ENCODE measurements at places on chromosomes 11 and 22.

- no peak for DNase-seq
Measured at GRCh38 chr11:110524238-110524637, 94.5 kb downstream of the FDX1 start.

GRCh38 chr11:17985517-17985916 is 27.3 kb downstream of the SERGEF start:
- DNase-seq, result no peak

- no peak for DNase-seq
Measured at GRCh38 chr22:42644422-42645340, 4.3 kb upstream of the ATP5MGL start.

DNA sequence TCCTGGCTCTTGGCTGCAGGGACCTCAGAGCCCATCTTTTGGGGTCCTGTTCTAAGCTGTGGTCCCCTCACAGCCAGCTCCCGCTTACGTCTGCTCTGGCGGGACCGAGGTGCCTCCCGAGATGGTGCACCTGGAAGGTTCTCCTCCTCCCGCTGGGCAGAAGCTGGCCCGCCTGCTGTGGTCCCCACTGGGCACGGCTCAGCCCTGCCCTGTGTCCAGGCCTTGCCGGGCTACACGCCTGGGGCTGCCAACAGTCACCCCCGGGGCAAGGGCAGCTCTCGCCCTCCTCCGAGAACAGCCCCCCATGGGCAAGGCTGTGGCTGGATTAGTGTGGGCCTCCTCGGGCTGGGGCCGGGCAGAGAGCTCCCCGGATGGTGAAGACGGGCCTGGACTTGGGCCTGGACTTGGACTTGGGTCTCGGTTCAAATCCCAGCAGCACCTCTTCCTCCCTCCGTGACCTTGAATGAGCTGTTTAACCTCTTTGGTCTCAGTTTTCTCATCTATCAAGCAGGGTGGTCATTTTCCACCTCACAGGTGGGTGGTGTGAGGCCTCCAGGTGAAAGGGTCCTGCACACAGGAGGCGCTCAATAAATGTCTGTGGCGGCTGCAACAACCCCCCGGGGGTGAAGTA is 998 bp downstream of the BAIAP2L2 start:
- no peak for DNase-seq

GRCh38 chr22:36277482-36278291 is 24.8 kb downstream of the APOL1 start:
- DNase-seq, result peak; percentile 50

DNA sequence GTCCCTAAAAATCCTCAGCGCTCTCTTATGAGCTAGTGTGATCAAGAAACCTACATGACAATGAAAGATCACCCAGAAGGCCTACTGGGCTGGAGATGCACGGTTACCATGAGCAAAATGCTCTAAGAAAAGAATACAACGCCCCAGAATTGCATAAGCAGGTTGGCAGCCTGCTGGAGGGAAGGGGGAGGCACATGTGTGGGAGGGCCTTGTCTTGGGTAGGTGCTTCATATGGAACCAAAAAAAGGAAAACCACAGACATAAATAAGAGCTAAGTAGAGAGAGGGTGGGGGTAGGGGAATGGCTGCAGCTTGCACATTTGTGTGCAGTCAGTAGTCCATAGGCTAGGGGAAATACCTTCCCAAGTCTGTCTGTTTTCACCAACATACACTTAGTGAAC is 2.8 kb downstream of the SIAE start:
- DNase-seq, result no peak

- no peak for DNase-seq
Measured at GRCh38 chr11:101528541-101528940, 55.3 kb downstream of the TRPC6 start.

DNA sequence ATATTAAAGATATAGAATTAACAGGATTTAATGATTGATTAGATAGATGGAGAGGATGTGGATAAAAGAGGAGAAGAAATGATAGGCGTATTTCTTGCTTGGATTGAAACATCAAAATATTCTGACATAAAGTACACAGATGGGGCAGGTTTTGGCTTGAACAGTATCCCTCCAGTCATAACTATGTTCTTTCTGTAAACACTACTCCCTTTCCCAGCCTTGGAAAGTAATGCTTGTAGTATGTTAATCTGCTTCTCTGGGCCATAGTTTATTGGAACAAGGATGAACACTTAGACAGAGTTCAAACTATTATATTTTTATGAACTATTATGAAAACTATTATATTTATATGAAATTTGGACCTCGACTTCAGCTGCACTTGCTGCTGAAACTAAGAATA is 419.2 kb downstream of the AASDHPPT start:
- no peak for DNase-seq

DNA sequence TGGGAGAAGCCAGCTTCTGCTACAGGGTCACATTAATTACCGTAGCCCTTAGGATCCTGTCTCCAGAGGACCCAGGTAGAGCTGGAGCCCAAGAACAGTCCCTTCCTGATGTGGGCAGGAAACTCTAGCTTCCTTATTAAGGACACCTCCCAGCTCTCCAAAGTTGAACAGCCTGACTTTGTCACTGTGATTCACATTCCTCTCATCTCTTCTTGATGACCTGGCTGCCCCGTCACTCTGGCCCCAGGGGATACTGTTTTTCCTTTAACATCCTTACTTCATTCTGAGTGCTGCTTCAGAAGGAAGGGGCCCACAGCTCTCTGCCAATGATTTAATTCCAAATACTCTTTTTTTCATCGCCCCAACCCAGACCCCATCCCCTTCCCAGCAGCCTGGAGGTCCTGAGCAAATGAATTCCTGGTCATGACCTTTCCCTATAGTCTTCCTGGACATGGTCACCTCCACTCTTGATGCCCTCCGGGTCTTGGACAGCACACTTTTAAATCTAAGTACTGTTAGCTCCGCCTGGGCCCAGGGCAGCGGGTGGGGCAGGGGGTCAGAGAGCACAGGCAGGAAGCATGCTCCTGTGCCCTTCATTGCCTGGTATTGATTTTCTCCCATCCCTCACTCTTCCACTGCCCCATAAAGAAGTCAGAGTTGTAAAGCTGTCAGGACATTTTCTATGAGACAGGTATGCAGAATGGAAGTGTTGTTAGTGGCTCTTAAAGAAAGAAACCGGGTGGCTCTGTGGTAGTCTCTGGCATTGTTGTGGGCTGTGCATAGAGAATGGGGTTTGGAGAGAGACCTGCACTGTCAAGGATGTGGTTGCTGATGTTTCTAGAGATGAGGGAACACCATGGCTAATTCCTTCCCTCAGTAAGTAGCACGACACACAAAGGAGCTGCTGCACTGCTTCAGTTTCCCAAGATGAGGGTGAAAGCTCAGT is 22.3 kb upstream of the SPON1 start:
- DNase-seq, result no peak

DNA sequence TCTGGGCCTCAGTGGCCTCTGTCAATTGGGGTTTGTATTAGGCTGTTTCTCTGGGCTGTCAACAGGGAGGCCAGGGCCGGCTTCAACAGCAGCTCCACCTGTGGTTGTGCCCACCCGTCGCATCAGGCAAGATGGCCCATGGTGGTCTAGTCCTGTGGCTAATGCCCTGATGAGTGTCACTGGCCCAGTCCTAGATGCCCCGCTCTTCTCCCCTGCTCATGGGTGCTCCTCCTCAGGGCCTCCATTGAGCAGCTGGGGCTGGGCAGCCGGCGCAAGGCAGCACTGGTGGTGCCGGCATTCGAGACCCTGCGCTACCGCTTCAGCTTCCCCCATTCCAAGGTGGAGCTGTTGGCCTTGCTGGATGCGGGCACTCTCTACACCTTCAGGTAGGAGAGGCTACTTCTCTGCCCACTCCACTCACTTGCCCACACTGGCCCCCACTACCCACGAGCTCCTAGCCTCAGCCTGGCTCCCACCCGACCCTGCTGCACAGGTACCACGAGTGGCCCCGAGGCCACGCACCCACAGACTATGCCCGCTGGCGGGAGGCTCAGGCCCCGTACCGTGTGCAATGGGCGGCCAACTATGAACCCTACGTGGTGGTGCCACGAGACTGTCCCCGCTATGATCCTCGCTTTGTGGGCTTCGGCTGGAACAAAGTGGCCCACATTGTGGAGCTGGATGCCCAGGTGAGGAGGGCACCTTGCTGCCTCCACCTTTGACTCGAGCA is 5.4 kb downstream of the LARGE2 start:
- no peak for DNase-seq

- DNase-seq, result no peak
Measured at GRCh38 chr11:93648158-93648557, 13.3 kb upstream of the CEP295 start.

- DNase-seq, result no peak
Measured at GRCh38 chr11:106288057-106288456, 210.6 kb downstream of the AASDHPPT start.

- DNase-seq, result no peak
Measured at GRCh38 chr11:1887451-1888346, 4.0 kb downstream of the PRR33 start.

DNA sequence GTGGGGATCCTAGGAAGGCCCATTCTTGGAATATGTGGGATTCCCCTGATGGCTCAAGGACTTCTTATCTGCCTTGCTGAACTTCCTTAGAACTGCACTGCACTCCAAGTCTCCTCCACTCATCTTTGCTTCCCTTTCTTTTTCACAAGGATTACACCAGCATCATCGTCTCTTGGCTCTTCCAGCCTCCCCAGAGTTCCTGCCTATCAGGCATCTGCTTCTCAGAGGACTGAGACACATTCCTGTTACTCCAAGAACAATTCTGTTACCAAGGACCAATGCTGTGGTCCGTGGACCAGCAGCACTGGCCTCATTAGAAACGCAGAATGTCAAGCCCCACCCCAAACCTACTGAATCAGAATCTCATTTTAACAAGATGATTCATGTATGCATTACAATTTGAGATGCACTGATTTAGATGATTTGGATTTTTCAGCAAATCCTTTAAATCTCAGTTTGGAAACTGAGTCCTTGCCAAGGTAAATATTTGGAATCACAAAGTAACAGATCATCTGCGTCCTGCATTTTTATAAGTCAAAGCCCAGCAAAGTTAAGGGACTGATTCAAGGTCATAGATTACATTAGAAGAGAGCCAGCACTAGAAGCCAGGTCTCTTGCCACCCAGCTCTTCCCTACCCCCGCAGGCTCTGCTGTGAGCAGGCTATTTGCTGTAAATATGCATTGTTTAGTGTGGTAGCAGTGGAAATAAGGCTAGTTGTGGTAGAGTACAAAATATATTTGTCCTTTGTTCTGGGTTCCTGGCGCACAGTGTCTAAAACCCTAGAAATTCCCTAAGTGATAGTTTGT is 110.9 kb downstream of the SWAP70 start:
- DNase-seq, result no peak

- no peak for DNase-seq
Measured at GRCh38 chr22:40922484-40923303, 28.5 kb upstream of the RBX1 start.

- no peak for DNase-seq
Measured at GRCh38 chr11:20008190-20008870, 151.9 kb downstream of the DBX1 start.

- no peak for DNase-seq
Measured at GRCh38 chr22:41919357-41920224, 4.7 kb upstream of the SHISA8 start.

- no peak for DNase-seq
Measured at GRCh38 chr11:27012234-27012921, 18.5 kb downstream of the FIBIN start.

- no peak for DNase-seq
Measured at GRCh38 chr22:43520632-43521039, 108.8 kb downstream of the MPPED1 start.

DNA sequence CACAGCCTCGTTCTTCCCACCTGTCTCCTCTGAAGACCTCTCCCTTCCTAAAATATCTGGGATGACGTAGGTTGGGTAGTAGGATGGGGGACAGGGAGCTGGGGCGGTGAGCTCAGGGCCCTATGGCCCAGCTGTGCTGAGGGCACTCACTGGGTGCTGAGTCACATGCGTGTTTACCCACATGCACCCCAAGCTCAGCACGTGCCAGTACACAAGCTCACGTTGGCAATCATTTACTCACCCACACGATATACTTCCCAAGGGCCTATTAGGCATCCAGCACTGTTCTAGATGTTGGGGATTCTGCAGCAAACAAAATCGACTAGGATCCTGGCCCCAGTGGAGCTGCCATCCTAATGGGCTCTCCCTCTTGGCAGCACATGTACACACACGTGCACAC is 28.7 kb downstream of the ARAP1 start:
- DNase-seq, result no peak

All from activated CD8-positive, alpha-beta memory T cell treated with anti-CD3 and anti-CD28 coated beads for 48 hours (primary cell).